ENCODE measurements at places on chromosomes 11 and 22. TPM values are rescaled to one million over a fixed set of nuclear protein-coding genes. Genes with fewer than 3 reads are reported as not detected.

MMP8 gene
- polyA plus RNA-seq: not detected

OR10D3 gene
- not detected for polyA plus RNA-seq

OR51B4 gene
- polyA plus RNA-seq: not detected

GAB4 gene
- not detected for polyA plus RNA-seq

BRSK2 gene
- not detected for polyA plus RNA-seq

MYRF gene
- 0.52 TPM for polyA plus RNA-seq

SLC37A4 gene
- 12.1 TPM for polyA plus RNA-seq

RHOD gene
- 0.17 TPM for polyA plus RNA-seq

DNA sequence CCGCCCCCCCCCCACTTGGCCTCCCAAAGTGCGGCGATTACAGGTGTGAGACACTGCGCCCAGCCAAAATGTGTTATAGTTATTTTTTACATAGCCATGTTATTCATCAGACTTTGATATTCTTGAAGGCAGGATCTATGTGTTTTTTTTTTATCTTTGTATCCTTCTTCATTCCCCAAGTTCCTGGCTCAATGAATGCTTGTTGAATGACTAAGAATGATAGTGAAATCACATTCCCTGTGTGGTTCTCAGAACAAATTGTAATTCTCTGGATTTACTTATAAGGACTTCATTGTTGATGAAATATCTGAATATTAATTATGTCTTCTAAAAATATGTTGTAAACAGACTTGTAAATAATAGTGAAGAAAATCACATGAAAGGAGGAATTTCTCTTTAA is 33.5 kb downstream of the MMP7 start:
- no peak for DNase-seq

DNA sequence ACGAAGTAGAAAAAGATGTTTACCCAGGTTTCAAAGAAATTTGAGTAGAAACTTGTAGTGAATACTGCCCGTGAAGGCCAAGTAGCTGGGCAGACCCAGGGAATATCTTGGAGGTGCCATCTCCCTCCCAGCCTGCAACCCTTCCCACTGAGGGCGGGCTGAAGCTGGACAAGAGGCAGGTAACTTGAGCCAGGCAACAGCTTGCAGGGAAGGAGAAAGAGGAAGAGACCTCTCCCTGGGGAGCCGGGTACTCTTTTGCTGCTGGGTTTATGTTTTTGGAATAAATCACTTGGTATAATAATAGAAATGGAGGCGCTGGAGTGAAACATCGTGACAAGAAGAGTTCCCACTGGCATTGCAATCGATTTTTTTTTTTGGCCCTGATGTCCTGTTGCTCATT is 49.4 kb upstream of the JAM3 start:
- no peak for DNase-seq

DNA sequence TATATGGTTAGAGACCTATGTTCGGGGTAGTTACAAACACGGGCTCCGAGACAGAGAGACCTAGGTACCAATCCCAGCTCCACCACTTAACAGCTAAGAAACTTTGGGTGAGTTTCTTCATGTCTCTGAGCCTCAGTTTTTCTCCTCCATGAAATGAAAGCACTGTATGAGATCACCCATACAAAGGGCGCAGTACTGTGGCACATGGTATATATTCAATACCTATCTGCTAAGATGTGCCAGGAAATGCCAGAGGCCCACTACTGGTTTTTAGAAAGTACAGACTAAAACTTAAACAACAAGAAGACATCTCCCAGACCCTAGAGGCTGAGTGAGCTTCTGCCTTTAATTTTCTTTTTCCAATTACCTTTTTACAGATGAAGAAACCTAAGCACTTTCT is 69.5 kb downstream of the SLC1A2 start:
- DNase-seq: no peak

GRCh38 chr11:72482211-72482812 is 48.0 kb upstream of the CLPB start:
- DNase-seq: peak; percentile 41

GRCh38 chr22:32469799-32470212 is 4.8 kb upstream of the FBXO7 start:
- no peak for DNase-seq

GRCh38 chr11:67072295-67072694 is 15.6 kb downstream of the RHOD start:
- DNase-seq: no peak

- no peak for DNase-seq
Measured at GRCh38 chr22:48396091-48396784, 1431.4 kb downstream of the BRD1 start.

GRCh38 chr22:47388331-47388730 is 625.9 kb downstream of the TBC1D22A start:
- DNase-seq: no peak

All from naive thymus-derived CD8-positive, alpha-beta T cell (primary cell).